Fibroblast of lung (primary cell): ENCODE measurements at places on chromosomes 5 and 9. TPM values are rescaled to one million over a fixed set of nuclear protein-coding genes. Genes with fewer than 3 reads are reported as not detected.

DNA sequence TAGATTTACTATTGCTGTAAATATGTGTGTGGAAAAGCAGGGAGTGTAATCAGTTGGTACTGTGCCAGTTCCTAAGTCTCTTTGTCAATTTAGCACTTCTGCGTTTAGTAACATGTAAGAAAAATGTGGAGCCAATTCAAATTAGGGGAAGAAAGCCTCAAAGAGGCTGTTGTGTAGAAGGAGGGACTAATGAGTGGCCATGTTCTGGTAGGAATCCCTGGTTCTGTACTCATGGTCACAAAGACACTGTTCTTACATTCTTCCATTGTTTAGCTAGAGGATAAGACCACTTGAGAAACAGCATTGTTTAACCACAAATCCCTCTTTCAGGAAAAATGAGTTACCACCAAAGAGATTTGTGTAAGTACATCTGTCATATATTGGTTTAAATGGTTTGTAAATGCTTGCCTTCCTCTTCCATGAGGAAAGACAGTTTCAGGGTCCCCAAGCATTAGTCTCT, 14.9 kb downstream of the ARHGEF28 start:
- DNase-seq: peak; percentile 90

- DNase-seq: peak; percentile 60
These were observed at the start of gene ECM2 for GRCh38 chr9:92535940-92536850. Gene ECM2 (minus strand): TSS chr9:92535990. CDS start chr9:92522866, 13,124 bp downstream.

The MSMP gene
- not detected in 2 replicates for total RNA-seq

DNA sequence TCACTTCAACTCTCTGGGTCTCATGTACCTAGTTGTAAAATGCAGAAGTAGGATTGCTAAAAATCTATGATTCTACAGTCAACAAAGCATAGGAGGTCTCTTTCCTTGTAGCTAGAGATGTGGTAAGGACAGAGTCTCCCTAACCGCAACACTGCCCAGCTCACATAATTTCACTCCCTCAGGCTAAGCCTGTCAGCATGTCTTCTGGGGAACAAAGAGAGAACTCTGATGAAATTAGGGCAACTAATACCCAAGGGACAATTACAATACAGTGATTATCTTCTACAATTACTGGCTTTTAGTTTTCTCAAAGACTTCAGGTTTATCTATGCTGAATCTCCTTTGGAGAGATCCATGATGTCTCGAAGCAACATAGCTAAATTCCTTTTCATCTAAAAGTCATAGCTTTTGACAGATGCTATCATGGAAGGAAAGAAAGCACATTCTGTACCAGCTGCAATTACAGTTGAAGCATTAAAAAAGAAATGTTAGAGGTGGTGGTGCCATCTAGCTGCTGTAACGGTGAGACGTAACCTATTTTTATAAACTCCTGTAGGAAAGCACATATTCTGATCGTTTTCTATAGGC, 141.1 kb upstream of the TARS1 start:
- DNase-seq: peak; percentile 61

The FCN2 gene
- not detected in 2 replicates for total RNA-seq

The MAP1B gene
- 44.9 and 83.4 TPM in 2 replicates for total RNA-seq

DNA sequence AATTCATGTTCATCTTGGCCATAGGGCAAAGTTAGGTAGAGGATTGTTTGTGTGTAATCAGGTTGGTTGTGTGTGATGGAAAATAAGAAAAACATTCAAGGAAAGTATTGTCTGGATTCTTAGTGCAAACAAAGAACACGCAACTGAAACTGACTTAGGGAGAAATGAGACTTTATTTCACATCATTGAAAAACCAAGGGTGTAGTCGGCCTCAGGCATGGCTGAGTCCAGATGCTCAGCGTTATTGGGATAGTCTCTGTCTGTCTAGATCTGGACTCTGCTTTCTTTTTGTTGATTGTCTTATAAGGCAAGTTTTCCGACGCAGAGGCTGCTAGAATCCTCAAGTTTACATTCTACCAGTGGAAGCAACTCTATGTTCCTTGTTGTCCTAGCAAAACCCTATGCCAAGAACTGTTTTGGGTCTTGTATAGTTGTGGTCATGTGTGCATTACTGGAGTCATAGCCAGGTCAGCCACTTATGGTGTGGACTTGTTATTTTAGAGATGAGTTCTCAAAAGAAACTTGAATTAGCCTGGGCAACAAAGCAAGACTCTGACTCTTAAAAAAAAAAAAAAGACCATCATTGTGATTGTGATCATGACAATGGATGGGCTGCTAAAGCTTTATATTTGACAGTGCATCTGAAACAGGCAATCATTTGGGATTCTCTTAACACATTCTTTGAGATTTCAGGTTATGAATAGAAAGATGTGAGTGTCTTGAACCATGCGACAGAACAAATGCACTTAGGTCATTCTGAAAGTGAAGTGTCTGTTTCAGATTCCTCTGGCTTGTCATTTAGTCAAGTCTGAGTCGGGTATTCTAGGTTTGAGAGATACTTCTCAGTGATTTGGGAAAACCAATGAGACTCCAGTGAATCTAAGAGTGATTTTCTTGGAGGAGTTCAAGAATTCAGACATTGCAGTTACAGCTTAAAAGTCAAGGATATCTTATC, 82.6 kb downstream of the DOCK2 start:
- no peak for DNase-seq

DNA sequence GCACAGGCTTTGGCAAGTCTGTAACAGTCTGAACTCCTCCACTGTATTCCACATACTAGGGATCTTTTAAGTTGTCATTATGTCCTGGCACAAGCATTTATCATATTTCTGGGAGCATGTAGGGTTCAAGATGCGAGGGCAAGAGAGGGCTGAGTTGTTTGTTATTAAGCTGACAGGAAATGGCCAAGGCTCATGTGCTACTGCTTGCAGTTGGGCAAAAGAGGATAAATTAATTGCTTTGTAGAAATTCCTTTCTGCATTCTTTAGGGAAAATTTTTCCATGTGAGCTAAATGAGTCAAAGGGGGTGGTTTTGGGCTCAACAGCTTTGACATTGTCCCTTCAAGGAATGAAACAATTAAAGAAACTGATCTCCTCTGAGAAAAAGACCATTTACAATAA, 35.4 kb downstream of the DOCK8 start:
- DNase-seq: no peak

- peak; percentile 9 for DNase-seq
These were observed 313.0 kb upstream of the CDH6 start for GRCh38 chr5:30880514-30880913.

The CLIC3 gene
- 1.3 and 3.5 TPM in 2 replicates for total RNA-seq
